ENCODE measurements at places on chromosomes 11 and 22. TPM values are rescaled to one million over a fixed set of nuclear protein-coding genes. Genes with fewer than 3 reads are reported as not detected.

DNA sequence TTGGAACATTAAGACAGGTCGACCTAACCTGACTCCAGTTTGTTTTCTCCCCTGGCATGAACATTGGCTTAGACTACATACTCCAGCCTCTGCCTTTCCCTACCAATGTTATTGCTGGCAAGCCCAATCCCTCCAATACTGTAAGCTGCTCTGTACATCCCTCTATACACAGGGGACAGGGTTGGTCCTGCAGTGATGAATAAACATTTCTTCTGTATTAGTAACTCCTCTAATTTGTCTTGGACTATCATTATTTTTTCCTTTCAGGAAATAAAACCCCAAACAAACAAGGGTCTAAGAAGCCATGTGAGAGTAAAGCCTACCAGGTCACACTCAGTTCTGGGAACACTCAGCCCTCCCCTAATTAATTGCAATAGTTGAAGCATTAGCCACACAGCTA is 35.1 kb upstream of the FJX1 start:
- peaks cover 21% of the 10 kb centered on the region for H3K4me1 ChIP-seq
- DNase-seq = no peak
- H3K27ac ChIP-seq = no peak overlapping the region
- no peaks in the 10 kb centered on the region for H3K36me3 ChIP-seq
- H3K27me3 ChIP-seq = no peaks in the 10 kb centered on the region

DNA sequence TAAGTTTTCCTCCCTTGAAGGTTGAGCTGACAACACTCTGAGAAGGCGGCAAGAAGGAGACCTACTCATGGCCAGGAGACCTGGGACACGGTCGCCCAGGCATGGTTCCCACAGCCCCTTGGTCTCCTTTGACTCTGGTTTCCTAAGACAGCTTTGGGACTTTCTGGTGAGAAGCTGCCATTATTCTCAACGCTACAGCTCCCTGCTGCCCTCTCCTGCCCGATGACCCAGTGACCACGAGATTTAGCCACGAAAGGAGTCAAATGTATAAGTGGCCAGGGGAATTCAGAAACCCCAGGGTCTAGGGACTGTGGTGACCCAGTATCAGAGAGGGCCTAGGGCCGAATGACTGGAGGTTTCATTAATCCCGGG is 699 bp upstream of the SDF2L1 start:
- H3K27ac ChIP-seq = peak overlapping the region; percentile 74
- H3K36me3 ChIP-seq = no peaks in the 10 kb centered on the region
- peak overlapping the region; percentile 67 for H3K4me3 ChIP-seq
- no peaks in the 10 kb centered on the region for H3K4me1 ChIP-seq
- peak; percentile 50 for DNase-seq
- no peaks in the 10 kb centered on the region for H3K27me3 ChIP-seq

The OMP gene
- total RNA-seq = 1.4 TPM

The FGF4 gene
- not detected for total RNA-seq

- no peaks in the 10 kb centered on the region for H3K4me1 ChIP-seq
- no peak overlapping the region for H3K4me3 ChIP-seq
- H3K27ac ChIP-seq = no peak overlapping the region
Measured at GRCh38 chr11:11344045-11344444, 9.0 kb downstream of the CSNK2A3 start.

GRCh38 chr11:104625246-104625645 is 273.0 kb downstream of the CASP12 start:
- H3K36me3 ChIP-seq = no peaks in the 10 kb centered on the region
- H3K4me3 ChIP-seq = no peak overlapping the region
- no peak for DNase-seq

GRCh38 chr11:104073950-104074705 is 37.7 kb downstream of the DDI1 start:
- H3K4me1 ChIP-seq = no peaks in the 10 kb centered on the region
- no peak overlapping the region for H3K4me3 ChIP-seq
- no peak for DNase-seq
- no peak overlapping the region for H3K27ac ChIP-seq
- no peaks in the 10 kb centered on the region for H3K27me3 ChIP-seq
- no peaks in the 10 kb centered on the region for H3K36me3 ChIP-seq

DNA sequence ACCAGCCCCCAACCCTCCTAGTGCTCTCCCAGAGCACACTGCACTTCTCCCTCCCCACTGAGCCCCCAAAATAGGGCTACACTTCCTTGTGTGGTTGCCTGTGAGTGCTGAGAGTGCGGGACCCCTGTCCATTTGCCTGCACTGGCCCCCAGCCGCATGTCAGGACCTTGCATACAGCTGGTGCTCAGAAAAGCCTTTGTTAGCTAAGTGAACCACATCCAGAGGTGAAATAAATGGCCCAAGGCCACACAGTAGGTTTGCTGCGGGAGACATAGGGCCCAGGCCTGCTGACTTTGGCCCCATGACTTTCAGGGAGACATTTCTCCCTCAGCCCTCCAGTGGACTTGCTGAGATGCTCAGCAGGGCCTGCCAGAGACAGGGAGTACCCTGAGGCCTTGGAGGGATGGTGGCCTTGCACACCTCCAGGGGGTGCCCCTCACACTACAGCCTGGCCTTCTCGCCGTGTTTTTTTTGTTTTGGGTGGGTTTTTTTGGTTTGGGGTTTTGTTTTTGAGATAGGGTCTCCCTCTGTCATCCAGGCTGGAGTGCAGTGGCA is 10.2 kb downstream of the SSTR3 start:
- no peaks in the 10 kb centered on the region for H3K27me3 ChIP-seq
- DNase-seq = no peak
- no peak overlapping the region for H3K27ac ChIP-seq
- H3K4me3 ChIP-seq = no peak overlapping the region
- H3K4me1 ChIP-seq = peaks cover 18% of the 10 kb centered on the region
- H3K36me3 ChIP-seq = no peaks in the 10 kb centered on the region

DNA sequence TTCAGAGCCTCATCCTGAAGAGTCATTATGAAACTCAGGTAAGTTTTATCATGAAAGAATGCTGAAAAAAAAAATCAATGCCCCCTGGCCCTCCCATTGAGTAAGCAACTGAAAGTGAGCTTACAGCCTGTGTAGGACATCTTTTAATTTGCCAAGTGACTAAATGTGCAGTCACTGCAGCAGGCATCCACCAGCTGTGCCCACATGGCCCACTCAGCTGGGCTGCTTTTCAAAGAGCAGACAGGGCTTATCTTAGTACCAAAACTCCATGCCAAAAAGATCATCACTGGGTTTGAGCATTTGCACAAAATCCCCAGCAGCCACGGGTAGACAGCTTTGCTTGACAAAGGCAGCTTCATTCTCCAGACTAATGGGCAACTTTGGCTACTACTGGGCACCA is 709.7 kb downstream of the NTM start:
- H3K4me3 ChIP-seq = no peak overlapping the region
- no peak overlapping the region for H3K27ac ChIP-seq
- H3K36me3 ChIP-seq = no peaks in the 10 kb centered on the region
- no peaks in the 10 kb centered on the region for H3K27me3 ChIP-seq

DNA sequence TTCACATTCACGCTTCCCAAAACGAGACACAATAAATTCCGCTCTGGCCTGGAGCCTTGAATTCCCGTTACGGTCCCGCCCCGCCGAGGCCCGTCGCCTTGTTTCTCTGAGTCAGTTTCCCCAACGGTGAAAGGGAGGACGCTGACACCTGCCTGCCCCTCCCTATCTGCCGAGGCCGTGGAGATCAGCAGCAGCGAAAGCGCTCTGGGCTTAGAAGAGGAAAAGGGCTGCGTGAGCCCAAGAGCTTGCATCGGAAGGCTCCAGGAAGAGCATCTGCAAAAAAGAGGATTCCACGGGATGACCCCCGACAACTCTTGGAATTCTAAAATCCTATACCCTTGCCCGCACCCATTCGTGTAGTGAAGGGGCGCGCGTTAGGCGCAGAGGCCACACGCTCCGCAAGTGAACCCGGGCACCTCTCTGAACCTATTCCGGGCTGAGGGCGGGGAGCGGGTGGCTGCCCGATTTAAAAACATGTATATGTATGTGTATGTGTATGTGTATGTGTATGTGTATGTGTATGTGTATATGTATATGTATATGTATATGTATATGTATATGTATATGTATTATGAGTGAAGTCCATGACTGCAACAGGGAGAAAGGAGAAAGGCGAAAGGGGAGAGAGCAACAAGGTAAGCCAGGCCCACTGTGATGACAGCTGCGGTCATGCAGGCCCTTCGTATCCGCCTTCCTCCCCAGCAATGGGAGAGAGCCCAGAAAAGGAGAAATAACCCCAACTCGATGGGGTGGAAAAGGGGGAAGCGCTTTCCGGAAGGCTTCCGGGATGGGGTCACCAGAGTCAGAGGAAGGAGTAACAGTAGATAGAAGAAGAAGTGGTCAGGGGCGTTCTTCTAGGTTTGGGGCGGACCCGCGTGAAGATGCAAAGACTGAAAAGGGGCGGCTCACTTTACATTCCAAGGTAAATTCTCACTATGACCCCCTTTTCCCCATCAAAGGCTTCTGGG is 948 bp upstream of the MRTFA start:
- H3K4me1 ChIP-seq = peaks cover 30% of the 10 kb centered on the region
- peak overlapping the region; percentile 85 for H3K4me3 ChIP-seq
- DNase-seq = no peak
- no peak overlapping the region for H3K27ac ChIP-seq
- no peaks in the 10 kb centered on the region for H3K27me3 ChIP-seq

GRCh38 chr11:78791254-78791653 is 216.6 kb upstream of the NARS2 start:
- no peaks in the 10 kb centered on the region for H3K4me1 ChIP-seq
- peaks cover 62% of the 10 kb centered on the region for H3K27me3 ChIP-seq

DNA sequence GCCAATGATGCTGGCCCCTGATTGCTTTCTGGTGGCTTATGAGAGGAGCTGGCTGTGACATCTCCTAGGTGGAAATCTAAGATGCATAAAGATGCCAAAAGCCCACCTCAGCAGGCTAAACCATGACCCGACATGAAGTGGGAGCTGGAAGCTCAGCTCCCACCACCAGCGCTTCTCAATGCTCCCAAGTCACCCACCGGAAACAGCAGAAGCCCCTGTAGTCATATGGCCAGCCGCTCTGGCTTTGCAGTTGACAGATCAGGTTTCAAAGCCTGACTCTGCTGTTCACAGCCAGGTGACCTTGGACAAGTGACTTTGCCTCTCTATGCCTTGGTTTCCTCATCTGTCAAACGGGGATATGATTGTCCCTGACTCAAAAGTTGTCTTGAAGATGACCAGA is 29.1 kb upstream of the ANO1 start:
- no peak for DNase-seq
- peak overlapping the region; percentile 5 for H3K4me3 ChIP-seq
- H3K36me3 ChIP-seq = 0 out of 2 replicates have a peak, but pooled peaks cover 7% of the 10 kb centered on the region

The CARNS1 gene
- 0.15 TPM for total RNA-seq

The MFRP gene
- not detected for total RNA-seq

DNA sequence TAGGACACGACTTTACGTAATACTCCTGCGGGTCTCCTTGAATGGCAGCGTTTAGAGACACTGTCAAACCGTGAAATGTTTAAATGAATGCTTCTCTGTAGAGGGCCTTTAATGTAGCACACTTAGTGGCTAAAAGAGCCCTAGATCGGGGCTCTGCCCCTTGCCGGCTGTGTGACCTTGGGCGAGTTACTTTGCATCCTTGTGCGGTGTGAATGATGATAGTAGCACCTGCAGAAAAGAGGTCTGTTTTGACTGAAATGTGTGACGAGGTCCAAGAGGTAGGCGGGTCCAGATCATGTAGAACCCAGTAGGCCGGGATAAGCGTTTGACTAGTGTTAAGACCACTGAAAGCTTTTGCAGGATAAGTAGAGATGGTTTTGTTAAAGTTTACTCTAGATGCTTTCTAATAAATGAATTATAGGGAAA is 866 bp downstream of the MED17 start:
- H3K27ac ChIP-seq = peak overlapping the region; percentile 82
- H3K27me3 ChIP-seq = no peaks in the 10 kb centered on the region
- peaks cover 30% of the 10 kb centered on the region for H3K4me1 ChIP-seq

DNA sequence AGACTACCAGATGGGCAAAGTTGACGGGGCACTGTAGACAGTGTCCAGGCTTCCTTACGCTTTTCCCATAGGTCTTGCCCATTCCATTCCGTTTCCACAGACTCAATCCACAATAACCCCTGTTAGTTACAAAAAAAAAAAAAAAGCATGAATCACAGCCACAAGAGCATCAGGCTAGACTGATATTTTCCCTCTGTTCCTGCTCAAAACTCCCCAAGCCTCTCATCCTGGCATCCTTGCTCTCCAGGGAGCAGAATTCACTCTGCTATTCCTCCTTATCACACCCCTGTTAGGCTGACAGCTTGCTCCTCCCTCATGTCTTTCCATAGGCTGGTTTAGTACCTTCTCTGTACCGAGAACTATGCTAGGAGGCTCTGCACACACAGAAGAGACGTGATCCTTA is 42.2 kb downstream of the TMEM123 start:
- peaks cover 13% of the 10 kb centered on the region for H3K4me1 ChIP-seq
- no peaks in the 10 kb centered on the region for H3K36me3 ChIP-seq
- H3K27ac ChIP-seq = no peak overlapping the region
- H3K27me3 ChIP-seq = no peaks in the 10 kb centered on the region
- DNase-seq = no peak

The CNTN5 gene
- not detected for total RNA-seq

- H3K4me3 ChIP-seq = no peak overlapping the region
- peak; percentile 77 for DNase-seq
- H3K27ac ChIP-seq = peak overlapping the region; percentile 23
- no peaks in the 10 kb centered on the region for H3K27me3 ChIP-seq
Measured at GRCh38 chr22:37546437-37547250, 13.6 kb upstream of the CDC42EP1 start.

- no peak for DNase-seq
- H3K27me3 ChIP-seq = no peaks in the 10 kb centered on the region
- H3K27ac ChIP-seq = no peak overlapping the region
- no peaks in the 10 kb centered on the region for H3K36me3 ChIP-seq
- H3K4me3 ChIP-seq = no peak overlapping the region
- H3K4me1 ChIP-seq = no peaks in the 10 kb centered on the region
Measured at GRCh38 chr11:129259931-129260348, 67.8 kb upstream of the ARHGAP32 start.

The SLC37A2 gene
- total RNA-seq = 24.0 TPM

- H3K4me3 ChIP-seq = no peak overlapping the region
- no peaks in the 10 kb centered on the region for H3K36me3 ChIP-seq
- DNase-seq = peak; percentile 33
- no peak overlapping the region for H3K27ac ChIP-seq
- peaks cover 20% of the 10 kb centered on the region for H3K27me3 ChIP-seq
Measured at GRCh38 chr22:22463855-22464540, 44.5 kb downstream of the ZNF280B start.

- DNase-seq = peak; percentile 65
- no peaks in the 10 kb centered on the region for H3K36me3 ChIP-seq
Measured at GRCh38 chr11:131423688-131424087, 53.3 kb downstream of the NTM start.

DNA sequence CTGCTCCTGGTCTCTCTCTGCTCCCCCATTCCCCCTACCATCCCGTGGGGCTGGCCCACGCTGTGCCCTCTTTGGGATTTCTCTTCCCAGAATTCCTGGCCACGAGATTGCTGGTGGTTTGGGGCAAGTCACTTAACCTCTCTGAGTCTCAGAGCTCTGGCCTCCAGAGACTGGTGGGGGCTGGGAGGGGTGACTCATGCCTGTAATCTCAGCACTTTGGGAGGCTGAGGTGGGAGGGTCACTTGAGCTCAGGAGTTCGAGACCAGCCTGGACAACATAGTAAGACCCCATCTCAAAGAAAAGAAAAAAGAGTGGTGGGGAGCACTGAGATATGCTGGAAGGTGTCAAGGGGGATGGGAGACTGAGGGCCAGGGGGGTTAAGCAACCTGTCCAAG is 18.3 kb downstream of the OTUB1 start:
- DNase-seq = no peak
- no peaks in the 10 kb centered on the region for H3K4me1 ChIP-seq
- no peaks in the 10 kb centered on the region for H3K36me3 ChIP-seq
- no peaks in the 10 kb centered on the region for H3K27me3 ChIP-seq
- H3K4me3 ChIP-seq = no peak overlapping the region
- no peak overlapping the region for H3K27ac ChIP-seq

GRCh38 chr11:30487200-30487898 is 98.8 kb downstream of the MPPED2 start:
- no peaks in the 10 kb centered on the region for H3K36me3 ChIP-seq
- H3K27ac ChIP-seq = no peak overlapping the region
- no peak for DNase-seq
- no peaks in the 10 kb centered on the region for H3K4me1 ChIP-seq
- peaks cover 50% of the 10 kb centered on the region for H3K27me3 ChIP-seq

Data from PC-9 (cell line).